ENCODE measurements at places on chromosomes 3 and 15. TPM values are rescaled to one million over a fixed set of nuclear protein-coding genes. Genes with fewer than 3 reads are reported as not detected.

The PCLAF gene
- 31.2 TPM for total RNA-seq

The ST8SIA2 gene
- total RNA-seq = not detected

The SLC24A5 gene
- total RNA-seq = not detected

The CP gene
- total RNA-seq = 1.1 TPM

The CACNA2D3 gene
- total RNA-seq = 0.14 TPM
